ENCODE measurements at places on chromosomes 16 and 17.
A peak's percentile ranks its signal among the peaks of the same experiment; 100 is the strongest.

DNA sequence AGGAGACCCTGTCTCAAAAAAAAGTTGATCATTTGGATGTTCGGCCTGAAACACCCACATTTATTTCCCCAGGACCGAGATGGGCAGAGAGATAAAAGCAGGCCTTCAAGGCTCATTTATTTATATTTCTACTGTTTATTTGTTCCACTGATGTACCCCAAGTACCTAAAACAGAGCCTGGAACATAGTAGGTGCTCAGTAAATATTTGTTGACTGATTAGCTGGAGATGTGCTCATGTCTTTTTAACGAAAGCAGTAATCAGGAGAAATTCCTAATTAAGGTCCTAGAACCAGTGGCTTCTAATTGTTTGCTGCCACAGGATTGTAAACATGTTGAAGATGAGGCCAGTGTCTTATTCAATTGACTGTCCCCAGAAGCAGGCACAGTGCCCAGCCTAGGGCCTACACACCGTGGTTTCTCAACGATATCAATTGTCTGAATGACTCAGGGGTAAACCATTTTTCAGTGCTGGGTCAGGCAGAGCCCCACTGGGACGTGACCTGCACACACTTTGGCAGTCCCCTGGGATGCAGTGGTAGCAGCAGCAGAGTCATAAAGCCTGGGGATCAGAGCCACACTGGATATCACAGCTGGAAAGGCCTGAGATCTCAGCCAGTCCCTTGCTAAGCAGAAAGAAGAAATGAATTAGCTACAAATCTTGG, 34.8 kb downstream of the SOST start:
- no peak for DNase-seq

GRCh38 chr17:20234276-20234675, 225.1 kb downstream of the SPECC1 start:
- no peak for DNase-seq

DNA sequence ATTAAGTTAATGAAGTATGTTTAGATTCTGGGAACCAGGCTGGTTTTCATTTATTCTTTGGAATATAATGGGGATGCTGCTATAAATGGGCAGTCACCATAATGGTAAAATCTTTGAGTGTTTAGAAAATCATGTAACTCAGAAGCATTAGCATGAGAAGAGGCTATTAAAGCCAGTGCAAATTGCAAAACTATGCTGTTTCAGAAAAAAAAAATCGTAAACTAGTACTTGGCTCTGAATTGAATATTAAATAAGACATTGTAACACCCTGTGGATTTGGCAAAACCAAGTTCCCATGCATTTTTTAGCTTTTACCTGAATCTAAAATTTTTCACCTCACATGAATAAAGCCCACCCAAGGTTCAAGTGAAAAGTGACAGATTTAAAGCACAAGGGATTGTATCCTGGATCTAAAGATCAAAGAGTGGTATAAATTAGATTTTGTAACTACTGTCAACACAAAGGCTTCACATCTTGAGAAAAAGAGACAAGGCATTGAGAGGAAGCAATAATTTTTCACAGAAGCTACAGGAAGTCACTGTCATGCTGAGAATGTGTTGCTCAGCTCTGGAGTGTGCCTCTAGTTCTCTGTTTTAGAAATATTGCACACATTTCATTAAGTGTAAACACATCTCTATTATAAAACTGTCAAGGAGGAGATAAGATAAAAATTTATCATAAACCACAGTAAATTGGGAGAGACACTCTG, 142.2 kb downstream of the ABCA8 start:
- no peak for DNase-seq

- peak; percentile 89 for DNase-seq
These were observed 9.2 kb downstream of the TBC1D16 start for GRCh38 chr17:80026359-80027042.

- no peak for DNase-seq
These were observed 86.0 kb upstream of the LHX1 start for GRCh38 chr17:36851250-36851649.

- no peak for DNase-seq
These were observed 14.6 kb upstream of the DHRS13 start for GRCh38 chr17:28917465-28917864.

DNA sequence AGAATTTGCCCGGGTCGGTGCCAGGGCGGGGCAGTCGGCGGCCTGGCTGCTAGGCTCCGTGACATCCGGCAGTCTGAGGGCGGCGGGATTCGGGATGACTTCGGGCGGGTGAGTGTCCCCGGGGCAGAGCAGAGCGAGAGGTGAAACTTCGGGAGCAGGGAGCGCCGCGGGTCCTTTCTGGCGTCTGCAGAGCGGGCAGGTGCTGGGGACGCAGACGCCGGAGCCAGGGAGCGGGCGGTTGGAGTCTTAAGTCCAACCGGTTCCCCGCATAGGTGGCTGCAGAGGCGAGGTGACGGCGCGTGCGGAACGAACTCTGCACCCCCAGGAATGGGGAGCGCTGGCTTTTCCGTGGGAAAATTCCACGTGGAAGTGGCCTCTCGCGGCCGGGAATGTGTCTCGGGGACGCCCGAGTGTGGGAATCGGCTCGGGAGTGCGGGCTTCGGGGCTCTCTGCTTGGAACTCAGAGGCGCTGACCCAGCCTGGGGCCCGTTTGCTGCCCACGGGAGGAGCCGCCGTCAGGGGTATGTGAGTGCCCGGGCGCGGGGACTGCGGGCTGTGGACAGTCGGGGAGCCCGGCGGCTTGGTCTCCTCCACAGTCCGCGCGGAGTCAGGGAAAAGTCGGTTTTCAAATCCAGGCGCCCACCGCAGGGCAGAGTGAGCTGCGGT, at the start of gene B4GALNT2:
TSS of gene B4GALNT2 (plus strand) at position 71 of the 666 bp plus-strand sequence. CDS start at position 95, 24 bp downstream.
- no peak for DNase-seq

DNA sequence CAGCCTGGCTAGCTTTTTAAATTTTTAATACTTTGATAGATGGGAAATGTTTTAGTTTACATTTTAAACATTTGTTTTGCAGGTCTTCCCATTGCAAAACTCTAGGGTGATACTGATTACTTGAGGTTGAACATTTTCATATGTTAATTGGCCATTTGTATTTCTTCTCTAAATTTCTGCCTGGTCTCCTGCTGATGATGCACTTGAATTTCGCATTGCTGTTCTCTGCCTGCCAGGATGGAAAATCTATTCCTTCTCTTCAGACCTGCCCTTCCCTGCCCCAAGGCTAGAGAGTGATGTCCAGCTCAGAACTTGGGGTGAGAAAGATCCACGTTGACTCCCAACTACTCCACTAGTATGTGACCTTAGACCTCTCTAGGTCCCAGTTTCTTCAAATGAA, 134.7 kb downstream of the PITPNC1 start:
- DNase-seq = no peak
